GM23338 (cell line): ENCODE measurements at places on chromosomes 1 and 21. TPM values are rescaled to one million over a fixed set of nuclear protein-coding genes. Genes with fewer than 3 reads are reported as not detected.

The DDI2 gene
- 34.8 and 43.3 TPM in 2 replicates for total RNA-seq

- no peak for DNase-seq
- H3K4me1 ChIP-seq: no peaks in the 10 kb centered on the region
- H3K4me3 ChIP-seq: no peak overlapping the region
- H3K27me3 ChIP-seq: no peaks in the 10 kb centered on the region
Measured at GRCh38 chr1:112558634-112559033, 49.9 kb downstream of the WNT2B start.

GRCh38 chr21:33112151-33112550 is 42.2 kb downstream of the OLIG1 start:
- H3K4me1 ChIP-seq: peaks cover 71% of the 10 kb centered on the region
- peaks cover 42% of the 10 kb centered on the region for H3K27me3 ChIP-seq
- H3K27ac ChIP-seq: no peak overlapping the region
- no peak for DNase-seq

- no peaks in the 10 kb centered on the region for H3K36me3 ChIP-seq
- peak overlapping the region; percentile 21 for H3K4me3 ChIP-seq
Measured at GRCh38 chr1:156146020-156146768, 7.2 kb upstream of the SEMA4A start.

- H3K27ac ChIP-seq: no peak overlapping the region
- H3K36me3 ChIP-seq: no peaks in the 10 kb centered on the region
- no peaks in the 10 kb centered on the region; the same call in 1 of the 2 replicates for H3K4me1 ChIP-seq
- H3K4me3 ChIP-seq: no peak overlapping the region
- peaks cover 34% of the 10 kb centered on the region for H3K27me3 ChIP-seq
- DNase-seq: no peak
Measured at GRCh38 chr1:39613250-39613649, 26.2 kb downstream of the HEYL start.

DNA sequence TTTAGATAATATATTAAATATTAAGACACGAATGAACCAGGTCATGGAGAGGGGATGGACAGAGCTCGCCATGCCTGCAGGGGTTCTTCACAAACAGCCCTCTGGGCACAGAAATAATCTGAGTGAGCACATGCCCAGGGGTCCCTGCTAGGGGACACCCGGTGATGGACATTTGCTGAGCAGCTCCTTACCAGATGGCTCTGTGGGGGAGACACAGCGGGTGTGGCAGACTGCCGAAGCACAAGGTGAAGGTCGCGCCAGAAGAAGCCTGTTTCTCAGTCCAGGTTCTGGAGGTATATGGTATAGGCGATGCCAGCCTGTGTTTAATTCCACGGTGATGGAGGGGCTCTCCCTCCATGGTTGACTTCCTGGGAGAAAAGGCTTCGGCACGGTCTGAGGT is 9.6 kb downstream of the TRABD2B start:
- no peak overlapping the region for H3K4me3 ChIP-seq
- H3K27ac ChIP-seq: no peak overlapping the region
- H3K4me1 ChIP-seq: peaks cover 47% of the 10 kb centered on the region
- 0 out of 2 replicates have a peak, but pooled peaks cover 3% of the 10 kb centered on the region for H3K36me3 ChIP-seq

DNA sequence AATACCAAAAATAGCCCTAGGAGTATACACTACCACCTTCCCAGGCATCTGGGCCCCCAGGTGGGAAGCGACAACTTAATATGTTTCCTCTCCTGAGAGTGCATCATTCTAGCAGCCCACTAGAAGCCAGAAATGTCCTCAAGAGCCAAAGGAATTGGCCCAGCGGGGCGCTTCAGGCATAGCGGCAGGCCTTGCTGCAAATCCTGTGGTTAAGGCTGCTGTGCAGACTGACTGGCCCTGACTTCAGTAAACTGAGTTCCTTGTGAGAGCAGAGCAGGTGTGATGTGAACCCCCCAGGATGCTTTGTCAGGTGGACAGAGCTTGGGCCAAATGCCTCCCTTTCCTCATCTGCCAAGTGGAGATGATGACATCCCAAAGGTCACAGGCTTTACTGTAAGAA is 29.7 kb upstream of the LDLRAP1 start:
- H3K4me1 ChIP-seq: peaks cover 8% of the 10 kb centered on the region; the same call in 1 of the 2 replicates
- H3K27me3 ChIP-seq: no peaks in the 10 kb centered on the region
- no peak overlapping the region for H3K4me3 ChIP-seq
- no peak for DNase-seq
- H3K36me3 ChIP-seq: no peaks in the 10 kb centered on the region
- H3K27ac ChIP-seq: no peak overlapping the region

DNA sequence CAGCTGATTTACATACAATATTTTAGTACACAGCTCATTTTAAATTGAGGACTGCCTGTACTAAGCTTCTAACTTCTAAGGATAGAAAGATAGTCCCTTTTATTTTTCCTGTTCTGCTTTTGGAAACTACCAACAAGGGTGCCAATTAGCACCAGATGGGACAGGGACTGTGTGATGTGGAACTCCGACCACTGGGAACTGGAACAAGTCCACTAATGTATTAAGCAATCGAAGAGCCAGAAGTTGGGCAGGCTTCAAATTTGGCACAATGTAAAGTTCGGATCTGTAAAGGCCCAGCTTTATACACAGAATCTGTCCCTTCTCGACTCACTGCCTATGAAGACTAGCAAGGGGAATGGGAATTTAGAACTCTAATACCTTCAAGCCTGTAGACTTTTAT is 149.3 kb downstream of the ZC3H11B start:
- H3K4me1 ChIP-seq: no peaks in the 10 kb centered on the region
- H3K27ac ChIP-seq: no peak overlapping the region
- no peaks in the 10 kb centered on the region for H3K36me3 ChIP-seq
- H3K27me3 ChIP-seq: no peaks in the 10 kb centered on the region
- no peak for DNase-seq
- no peak overlapping the region for H3K4me3 ChIP-seq

- no peak overlapping the region for H3K27ac ChIP-seq
- no peak for DNase-seq
- H3K4me3 ChIP-seq: no peak overlapping the region
- no peaks in the 10 kb centered on the region for H3K4me1 ChIP-seq
- no peaks in the 10 kb centered on the region for H3K36me3 ChIP-seq
Measured at GRCh38 chr1:184646824-184647223, 107.8 kb downstream of the EDEM3 start.

DNA sequence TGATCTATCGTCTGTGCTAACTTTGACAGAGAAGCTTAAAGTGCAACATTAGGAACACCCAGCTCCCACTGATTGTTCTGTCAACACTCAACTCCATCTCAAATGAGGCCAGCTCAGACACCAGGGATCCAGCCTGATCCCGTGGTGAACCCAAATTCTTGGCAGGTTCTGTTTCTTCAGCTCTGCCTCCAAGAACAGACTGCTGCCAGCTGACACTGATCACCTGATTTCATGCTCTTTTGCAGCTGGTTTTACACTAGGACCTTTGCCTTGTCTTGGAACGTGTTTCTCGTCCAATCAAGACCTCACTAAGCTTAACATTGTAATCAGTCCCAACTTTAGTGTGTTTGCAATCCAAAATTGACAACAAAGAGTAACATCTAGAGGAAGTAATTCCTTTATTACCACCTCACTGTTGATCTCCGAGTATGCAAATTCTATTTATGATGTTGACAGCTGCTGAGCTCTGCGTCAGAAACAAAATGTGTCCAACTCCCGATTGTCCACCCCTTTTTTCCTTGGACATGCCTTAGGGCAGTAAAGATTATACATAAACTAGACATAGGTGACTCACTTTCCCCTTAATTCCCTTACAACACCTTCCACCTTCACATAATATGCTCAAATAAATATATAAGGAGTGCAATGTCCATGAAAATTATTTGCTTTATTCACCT is 1.6 kb upstream of the HYI start:
- no peak overlapping the region for H3K4me3 ChIP-seq
- H3K27ac ChIP-seq: no peak overlapping the region
- peaks cover 6% of the 10 kb centered on the region for H3K4me1 ChIP-seq
- H3K36me3 ChIP-seq: no peaks in the 10 kb centered on the region; the same call in 1 of the 2 replicates
- H3K27me3 ChIP-seq: no peaks in the 10 kb centered on the region

DNA sequence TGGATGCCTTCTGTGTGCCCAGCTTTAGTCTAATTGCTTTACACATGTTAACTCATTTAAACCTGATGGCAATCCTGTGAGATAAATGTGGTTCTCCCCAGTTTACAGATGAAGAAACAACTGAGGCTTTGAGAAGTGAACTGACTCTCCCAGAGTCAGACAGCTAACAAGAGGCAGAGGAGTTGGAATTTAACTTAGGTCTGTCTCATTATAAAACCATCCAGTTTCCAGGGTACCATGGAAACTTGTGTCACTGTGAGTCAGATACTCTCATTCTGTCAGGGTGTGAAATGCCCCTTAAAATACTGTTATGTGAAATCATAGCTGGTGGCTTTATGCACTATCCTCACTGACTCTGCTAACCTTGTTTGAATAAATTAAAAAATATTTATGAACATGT is 206.6 kb downstream of the PBX1 start:
- H3K27ac ChIP-seq: 0 out of 2 replicates have a peak overlapping the region, but pooled peaks have one; percentile 40
- no peak overlapping the region for H3K4me3 ChIP-seq
- DNase-seq: no peak
- no peaks in the 10 kb centered on the region for H3K27me3 ChIP-seq
- no peaks in the 10 kb centered on the region for H3K36me3 ChIP-seq

DNA sequence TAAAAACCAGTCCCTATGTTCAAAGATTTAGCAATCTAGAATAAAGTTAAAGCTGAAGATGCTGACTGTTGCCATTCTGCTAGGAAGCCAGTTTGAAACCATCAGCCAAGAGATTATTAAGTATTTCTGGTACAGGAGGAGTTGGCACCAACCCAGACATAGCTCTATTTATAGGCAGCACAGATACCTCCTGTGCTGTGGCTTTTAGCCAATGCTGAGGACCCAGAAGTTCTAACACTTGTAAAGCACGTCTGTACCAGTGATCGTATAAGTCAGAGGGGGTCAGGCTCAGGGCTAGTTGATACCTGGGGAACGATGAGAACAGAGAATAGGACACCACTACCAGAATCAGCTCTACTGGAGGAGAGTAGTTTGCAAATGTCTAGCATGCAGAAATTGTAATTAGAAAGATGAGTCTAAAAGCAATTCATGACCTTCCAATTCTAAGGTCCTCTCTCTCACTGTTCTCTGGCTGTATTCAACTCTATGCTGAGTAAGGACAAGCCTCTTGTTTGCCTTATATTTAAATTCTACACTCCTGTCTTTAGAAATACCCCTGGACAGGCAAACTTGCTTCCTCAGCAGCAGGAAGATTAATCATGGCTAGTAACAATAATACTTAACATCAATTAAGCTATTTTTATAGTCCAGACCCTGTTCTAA is 96.8 kb upstream of the PALMD start:
- H3K27ac ChIP-seq: no peak overlapping the region
- no peak overlapping the region for H3K4me3 ChIP-seq
- H3K36me3 ChIP-seq: no peaks in the 10 kb centered on the region
- no peak for DNase-seq
- H3K4me1 ChIP-seq: no peaks in the 10 kb centered on the region

- no peak for DNase-seq
- no peak overlapping the region for H3K27ac ChIP-seq
- H3K27me3 ChIP-seq: no peaks in the 10 kb centered on the region
Measured at GRCh38 chr1:54465351-54465811, 59.2 kb upstream of the SSBP3 start.

DNA sequence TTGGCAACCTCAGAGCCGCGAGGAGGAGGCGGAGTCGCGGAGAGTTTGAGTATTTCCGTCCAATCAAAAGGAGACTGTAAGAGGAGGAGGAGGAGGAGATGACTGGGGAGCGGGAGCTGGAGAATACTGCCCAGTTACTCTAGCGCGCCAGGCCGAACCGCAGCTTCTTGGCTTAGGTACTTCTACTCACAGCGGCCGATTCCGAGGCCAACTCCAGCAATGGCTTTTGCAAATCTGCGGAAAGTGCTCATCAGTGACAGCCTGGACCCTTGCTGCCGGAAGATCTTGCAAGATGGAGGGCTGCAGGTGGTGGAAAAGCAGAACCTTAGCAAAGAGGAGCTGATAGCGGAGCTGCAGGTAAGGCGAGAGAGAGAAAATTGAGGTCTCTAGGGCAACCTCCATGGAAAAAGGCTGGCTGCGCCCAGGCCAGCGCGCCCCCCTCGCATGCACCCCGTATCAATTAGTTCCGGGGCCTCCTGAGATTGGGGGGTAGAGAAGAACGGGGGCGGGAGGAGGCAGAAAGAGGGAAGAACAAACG is at the start of gene PHGDH:
TSS of gene PHGDH (plus strand) at position 131 of the 538 bp plus-strand sequence. CDS start at position 220, 89 bp downstream.
- peak within 1 kb of the TSS; percentile 98 for H3K4me3 ChIP-seq
- no peaks in the 10 kb centered on the region for H3K27me3 ChIP-seq
- H3K36me3 ChIP-seq: peaks cover 5% of the 10 kb centered on the region; the same call in 1 of the 2 replicates
- H3K27ac ChIP-seq: peak within 1 kb of the TSS; percentile 99
- peak; percentile 96 for DNase-seq

DNA sequence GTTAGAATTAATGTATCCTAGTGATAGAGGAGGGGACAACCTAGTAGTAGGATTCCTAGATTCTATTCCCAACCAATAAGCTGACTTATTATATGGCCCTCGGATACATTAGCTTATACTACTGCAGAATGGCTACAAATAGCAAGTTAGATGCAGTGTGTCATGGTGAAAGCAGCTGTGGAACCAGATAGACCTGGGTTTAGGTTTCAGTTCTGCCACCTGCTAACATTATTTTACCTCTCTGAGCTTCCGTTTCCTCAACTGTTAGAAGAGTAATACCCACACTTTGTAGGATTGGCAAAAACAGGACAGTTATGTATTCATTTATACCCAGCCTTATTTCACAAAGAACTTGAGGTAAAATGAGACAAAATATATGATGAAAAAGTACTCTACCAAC is 21.6 kb upstream of the MAGOH start:
- no peaks in the 10 kb centered on the region for H3K4me1 ChIP-seq
- no peak overlapping the region for H3K27ac ChIP-seq
- no peaks in the 10 kb centered on the region for H3K27me3 ChIP-seq
- peaks cover 73% of the 10 kb centered on the region for H3K36me3 ChIP-seq
- H3K4me3 ChIP-seq: no peak overlapping the region

DNA sequence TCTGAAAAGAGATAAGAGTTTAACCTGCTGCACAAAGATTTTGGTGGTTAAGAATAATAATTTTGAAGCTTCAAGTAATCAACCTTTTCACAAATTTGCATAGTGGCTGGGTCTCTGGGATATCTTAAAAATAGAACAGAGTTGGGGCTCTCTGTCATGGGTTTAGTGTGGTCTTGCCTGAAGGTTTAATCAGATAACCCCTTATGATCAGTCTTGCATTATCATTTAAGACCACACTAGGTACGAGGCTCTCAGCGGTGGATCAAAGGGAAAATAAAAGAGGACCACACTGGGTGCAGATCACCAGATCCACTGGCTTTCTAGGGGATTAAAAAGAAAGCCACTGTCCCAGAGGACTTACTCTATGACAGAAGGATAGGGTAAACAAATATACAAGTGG is 19.5 kb downstream of the LRRC8C start:
- no peak for DNase-seq
- H3K4me3 ChIP-seq: no peak overlapping the region
- no peaks in the 10 kb centered on the region for H3K4me1 ChIP-seq
- H3K27me3 ChIP-seq: no peaks in the 10 kb centered on the region

GRCh38 chr1:205279986-205280385 is 41.6 kb downstream of the NUAK2 start:
- DNase-seq: no peak
- H3K27me3 ChIP-seq: no peaks in the 10 kb centered on the region
- peaks cover 14% of the 10 kb centered on the region for H3K4me1 ChIP-seq
- no peak overlapping the region for H3K4me3 ChIP-seq
- H3K27ac ChIP-seq: no peak overlapping the region
- H3K36me3 ChIP-seq: no peaks in the 10 kb centered on the region

- no peak for DNase-seq
- H3K4me1 ChIP-seq: no peaks in the 10 kb centered on the region; the same call in 1 of the 2 replicates
- peaks cover 45% of the 10 kb centered on the region for H3K36me3 ChIP-seq
- H3K27me3 ChIP-seq: no peaks in the 10 kb centered on the region
Measured at GRCh38 chr1:28280501-28280900, 21.2 kb downstream of the SESN2 start.
